T-helper 17 cell (primary cell): ENCODE measurements at places on chromosomes 3 and 15.

GRCh38 chr3:107676469-107677309, 153.9 kb downstream of the BBX start:
- no peak for DNase-seq

- DNase-seq, result no peak
Measured at GRCh38 chr3:171234298-171235010, 207.9 kb upstream of the SLC2A2 start.

DNA sequence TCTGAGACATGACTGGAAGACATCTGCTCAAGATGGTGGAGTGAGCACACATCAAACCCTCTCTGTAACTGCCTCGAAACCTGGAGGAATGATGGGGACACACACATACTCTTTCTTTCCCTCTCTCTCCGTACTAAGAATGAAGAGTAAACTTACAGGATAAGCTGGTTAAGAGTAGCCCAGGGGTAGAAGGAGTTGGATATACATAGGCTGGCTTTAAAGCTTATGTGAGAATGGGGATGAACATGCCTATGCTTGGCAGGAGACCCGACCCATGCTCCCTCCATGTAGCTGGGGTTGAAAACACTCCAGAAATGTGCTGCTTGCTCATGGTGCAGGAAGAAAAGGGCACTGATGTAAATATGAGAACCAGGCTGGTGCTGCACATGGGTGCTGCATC, 68.9 kb downstream of the IL20RB start:
- DNase-seq, result no peak

DNA sequence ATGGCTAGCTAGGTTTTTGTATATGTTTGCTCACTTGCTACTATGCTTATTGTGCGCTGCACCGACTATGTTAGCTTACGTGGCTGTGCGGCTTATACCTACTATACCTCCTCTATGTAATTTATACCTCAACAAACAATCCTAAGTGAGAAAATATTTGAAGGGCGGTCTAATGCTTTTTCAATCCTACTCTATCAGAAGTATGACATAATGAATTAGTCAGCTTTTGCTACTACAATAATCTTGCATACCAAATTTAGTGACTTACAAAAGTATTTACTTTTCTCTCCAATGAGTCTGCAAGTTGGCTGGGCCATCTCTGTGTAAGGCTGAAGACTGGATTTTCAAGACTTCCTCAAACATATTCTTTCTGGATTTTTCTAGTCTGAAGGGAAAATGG, 391.2 kb upstream of the NECTIN3 start:
- DNase-seq, result no peak

DNA sequence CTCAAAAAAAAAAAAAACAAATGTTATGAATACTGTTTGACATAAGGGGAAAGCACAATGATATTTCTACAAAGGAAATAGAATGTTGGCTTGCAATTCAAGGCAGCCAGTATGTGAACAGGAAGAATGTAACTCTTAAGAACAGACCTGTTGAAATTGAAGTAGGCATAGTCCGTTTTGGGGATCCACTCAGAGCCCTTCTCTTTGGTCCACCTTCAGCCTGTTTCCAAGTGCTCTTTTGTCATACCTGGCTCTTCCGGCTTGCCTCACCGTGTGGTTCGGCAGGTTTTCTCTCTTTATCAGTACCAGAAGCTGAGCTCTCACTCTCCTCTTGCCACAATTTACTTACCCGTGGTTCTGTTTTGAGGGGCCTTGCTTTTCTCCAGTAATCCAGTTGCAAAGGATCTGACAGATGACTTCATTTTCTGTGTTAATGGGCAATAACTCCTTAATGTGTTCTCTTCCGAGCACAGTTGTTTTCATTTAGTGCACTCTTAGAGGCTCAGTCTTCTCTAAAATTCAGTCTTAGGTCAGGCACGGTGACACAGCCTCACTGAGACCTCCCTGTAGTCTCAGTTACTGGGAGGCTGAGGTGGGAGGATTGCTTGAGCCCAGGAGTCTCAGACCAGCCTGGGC, 6.7 kb downstream of the ABHD17C start:
- DNase-seq, result no peak

- no peak for DNase-seq
Measured at GRCh38 chr3:57982561-57983243, 25.5 kb upstream of the FLNB start.
